ENCODE measurements at places on chromosomes 3 and 15.
A peak's percentile ranks its signal among the peaks of the same experiment; 100 is the strongest.

- DNase-seq, result no peak
Observed at GRCh38 chr15:57216288-57216687, 160.0 kb upstream of the CGNL1 start.

DNA sequence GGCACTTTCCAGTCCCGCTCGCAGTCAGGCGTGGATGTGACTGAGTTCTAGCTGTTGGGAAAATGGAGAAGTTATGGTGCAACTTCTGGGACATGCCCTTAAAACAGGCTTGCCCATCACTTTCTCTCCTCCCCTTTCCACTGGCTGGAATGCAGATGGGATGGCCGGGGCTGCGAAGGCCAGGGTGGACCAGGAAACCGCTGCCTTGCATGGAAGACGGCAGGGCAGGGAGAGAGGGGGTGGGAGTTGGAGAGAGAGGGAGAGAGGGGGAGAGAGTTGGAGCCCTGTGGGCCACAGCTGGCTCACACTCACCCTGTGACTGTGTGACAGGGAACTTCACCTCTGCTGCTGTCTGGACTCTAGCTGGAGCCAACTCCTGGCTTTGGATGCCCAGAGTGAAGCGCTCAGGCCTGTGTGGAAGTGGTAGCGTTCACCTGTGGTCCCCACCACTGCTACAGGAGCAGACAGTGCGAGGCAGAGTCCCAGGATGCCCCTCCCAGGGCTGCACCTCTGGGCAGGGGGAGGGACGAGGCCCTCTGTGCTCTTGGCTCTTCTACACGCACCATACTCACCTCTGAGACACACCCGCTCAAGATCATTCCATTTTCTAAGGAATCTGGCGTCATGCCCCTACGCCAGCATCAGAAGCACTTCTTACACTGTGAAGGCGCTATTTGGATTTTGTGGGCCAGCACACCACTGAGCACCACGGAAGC is 36.6 kb downstream of the KLHL25 start:
- peak; percentile 11 for DNase-seq

GRCh38 chr3:6516694-6517093 is 344.2 kb upstream of the GRM7 start:
- no peak for DNase-seq

DNA sequence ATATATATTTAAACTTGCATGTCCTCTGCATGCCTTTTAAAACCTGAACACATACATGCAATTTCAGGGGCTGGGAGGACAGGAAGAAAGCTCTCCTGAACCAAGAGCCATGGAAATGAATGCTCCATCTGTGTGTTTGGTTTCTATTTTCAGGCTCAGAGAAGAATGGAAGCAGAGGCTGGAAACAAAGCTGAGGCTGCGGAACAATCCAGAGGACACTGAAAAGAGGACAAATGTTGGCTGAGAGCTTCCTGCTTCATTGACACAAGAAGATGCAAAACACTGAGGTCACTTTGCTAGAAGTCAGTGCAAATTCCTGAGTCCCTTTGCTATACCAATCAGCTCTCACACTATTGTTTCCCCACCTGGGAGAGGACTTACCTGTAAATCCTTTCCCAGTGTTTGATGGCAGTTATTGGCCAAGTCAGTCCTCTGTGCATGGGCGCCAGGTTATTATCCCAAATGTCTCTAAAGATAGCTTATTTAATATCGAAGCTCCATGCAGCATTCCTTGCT is 12.7 kb downstream of the FAM240A start:
- DNase-seq, result no peak

GRCh38 chr15:29149738-29150075 is 119.9 kb downstream of the NSMCE3 start:
- no peak for DNase-seq

GRCh38 chr3:27717200-27717852 is 4.8 kb downstream of the EOMES start:
- no peak for DNase-seq

DNA sequence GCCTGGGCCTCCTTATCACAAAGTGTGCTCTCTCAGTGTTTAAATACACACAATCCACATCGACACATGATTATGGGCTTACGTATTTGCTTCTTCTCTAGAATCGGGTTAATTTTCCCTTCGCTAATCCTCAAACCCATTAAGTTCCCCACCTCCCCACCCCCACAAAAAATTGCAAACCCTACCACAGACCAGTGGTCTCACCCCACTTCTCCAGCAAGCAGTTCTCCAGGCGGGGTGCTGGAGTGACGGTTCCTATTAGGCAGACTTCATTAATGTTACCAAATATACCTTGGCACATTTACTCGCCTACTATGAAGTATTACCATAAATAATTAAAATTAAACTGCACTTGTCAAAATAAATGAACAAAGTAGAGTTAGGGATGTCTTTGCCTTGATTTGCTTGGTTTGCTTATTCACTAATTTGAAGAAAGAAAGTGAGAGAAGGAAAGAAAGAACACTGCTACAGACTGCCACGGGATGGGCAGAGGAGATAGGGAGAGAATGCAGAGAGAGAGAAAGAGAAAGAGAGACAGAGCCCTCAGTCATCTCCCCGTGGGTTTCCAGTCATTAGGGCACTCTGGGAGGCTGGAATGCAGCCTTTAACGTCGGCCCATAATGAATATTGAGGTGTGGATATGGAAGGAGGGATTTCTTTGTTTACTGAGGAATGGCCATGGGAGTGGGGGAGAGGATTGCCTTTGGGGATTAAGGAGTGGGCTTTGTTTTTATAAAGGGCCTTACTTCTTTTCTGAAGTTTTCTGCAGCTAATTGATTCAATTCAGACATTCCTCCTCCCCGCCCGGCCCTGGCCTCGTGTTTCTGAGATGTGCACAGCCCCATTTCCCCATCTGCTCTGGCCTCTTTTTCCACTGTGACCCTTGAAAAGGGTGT is 39.7 kb upstream of the POLG start:
- no peak for DNase-seq

GRCh38 chr3:52925405-52926313 is 28.3 kb upstream of the STIMATE start:
- DNase-seq, result no peak

DNA sequence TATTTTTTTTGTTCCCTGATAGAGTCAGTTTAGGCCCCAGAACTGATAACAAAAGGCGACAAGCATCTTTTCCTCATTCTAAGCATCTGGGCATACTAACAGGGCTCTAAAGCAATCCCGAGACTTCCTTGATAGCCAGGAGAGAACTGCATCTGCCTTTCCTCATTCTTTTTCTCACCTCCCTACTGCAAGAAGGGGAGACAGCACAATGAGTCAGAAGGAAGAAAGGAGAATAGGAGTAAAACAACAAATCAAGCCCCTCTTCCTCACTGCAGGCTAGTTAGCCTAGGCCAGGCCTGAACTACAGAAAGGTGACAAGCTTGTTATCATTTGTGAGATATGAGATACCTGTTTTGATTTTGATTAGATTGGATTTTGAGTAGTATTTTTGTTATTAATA is 97.9 kb downstream of the NAALADL2 start:
- DNase-seq, result no peak

GRCh38 chr15:54208786-54209185 is 230.5 kb downstream of the UNC13C start:
- no peak for DNase-seq

DNA sequence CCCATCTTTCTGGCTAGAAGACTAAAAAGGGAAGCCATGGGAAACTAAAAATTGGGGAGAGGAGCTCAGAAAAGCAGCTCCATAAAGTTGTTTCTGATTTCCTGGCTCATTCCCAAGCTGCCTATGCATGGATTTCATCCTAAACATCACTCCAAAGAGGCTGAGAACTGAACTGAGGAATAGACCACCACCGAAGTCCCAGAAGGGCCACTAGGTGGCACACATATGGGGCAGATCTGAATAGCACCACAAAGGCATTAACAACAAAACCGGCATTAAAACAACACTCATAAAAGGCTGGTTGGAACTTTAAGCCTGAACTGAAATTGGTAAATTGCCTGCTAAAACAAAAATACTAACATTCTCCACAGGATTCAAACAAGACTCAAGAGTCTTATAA is 106.3 kb downstream of the PLD1 start:
- no peak for DNase-seq

DNA sequence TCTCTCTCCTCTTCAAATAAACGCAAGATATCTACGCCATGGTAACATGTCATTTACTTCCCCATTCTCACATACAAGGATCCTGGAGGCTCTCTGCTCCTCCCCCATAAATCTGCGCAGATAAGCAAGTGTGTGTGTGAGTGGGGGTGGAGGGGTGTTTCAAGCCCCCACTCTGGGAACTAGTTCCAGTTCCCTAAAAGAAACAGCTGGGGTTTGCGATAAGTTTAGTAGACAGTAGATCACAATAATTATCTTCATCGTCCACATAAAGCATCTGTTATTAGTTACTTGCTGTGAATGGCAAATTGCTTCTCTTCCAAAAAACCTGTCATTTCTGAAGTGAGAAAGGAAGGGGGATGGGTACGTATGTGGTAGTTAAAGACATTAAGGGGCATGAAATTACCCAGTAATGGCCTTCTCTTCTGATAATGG is 79.8 kb downstream of the RBPMS2 start:
- no peak for DNase-seq

GRCh38 chr3:13088028-13089006 is 15.1 kb upstream of the IQSEC1 start:
- no peak for DNase-seq

GRCh38 chr15:40743921-40744814 is 10.9 kb downstream of the RMDN3 start:
- DNase-seq, result no peak

GRCh38 chr3:68560728-68561127 is 371.6 kb downstream of the TAFA4 start:
- no peak for DNase-seq

GRCh38 chr3:119500901-119501300 is 2.6 kb downstream of the TIMMDC1 start:
- DNase-seq, result no peak

DNA sequence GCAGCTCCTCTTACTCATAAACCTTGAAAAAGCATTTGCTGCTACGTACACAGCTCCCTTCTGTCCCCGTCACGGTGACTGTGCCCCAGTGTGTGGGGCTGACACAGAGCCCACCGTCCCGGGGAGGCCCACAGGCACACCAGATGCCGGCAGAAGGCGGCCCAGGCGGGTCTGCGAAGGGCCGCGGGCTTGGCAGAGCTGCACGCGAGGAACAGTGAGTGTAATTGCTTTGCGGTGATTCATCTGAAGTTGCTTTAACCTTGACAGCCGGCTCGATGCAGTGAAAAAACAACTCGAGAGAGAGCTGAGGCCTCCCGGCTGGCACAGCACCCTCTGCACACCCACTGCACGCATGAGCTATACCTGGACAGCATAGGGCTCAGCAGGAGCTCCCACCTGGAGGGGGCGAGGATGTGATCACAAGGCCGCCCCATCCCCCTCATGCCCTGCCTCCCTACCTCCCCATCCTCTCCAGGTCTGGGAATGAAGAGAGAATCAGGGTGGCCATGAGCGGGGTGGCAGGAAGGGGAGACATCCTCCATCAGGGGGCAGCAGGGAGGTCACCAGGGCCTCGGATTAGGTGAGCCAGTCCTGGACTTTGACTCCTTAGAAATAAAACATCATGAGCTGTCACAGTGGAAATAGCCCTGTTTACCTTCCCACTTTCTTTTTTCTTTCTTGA is 172.7 kb downstream of the MEGF11 start:
- no peak for DNase-seq

DNA sequence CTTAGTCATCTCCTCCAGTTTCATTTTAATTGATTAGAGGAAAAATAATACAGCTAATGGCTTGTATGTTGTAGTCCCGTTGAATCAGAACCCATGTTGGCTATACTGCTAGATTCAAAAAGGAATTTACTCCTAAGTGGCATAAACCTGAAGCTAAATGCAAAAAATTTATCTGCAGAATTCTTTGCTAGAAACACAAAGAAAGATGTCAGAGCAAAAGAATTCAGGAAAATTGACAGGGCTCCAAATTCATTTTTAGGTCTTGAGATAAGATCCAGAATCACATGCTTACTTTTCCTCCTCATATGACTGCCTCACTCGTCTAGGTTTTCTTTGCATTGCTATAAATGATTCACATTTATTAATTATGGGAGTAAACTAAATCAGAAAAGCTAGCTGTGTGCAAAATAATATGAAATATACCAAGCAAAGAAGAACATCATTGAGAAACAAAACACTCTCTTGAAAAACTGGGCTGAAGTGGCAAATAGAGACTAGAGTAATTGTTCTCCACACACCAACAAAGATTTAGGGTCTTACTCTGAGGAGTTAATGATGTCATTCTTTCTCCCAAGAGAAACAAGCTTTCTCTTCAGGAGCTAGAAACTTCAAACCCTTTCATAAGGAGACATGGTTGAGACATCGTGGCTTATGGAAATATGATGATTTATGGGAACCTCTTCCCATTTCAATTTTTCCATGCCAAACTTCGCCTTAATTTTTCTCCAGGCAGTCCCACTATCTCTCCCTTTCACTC is 94.8 kb upstream of the FEZF2 start:
- no peak for DNase-seq

DNA sequence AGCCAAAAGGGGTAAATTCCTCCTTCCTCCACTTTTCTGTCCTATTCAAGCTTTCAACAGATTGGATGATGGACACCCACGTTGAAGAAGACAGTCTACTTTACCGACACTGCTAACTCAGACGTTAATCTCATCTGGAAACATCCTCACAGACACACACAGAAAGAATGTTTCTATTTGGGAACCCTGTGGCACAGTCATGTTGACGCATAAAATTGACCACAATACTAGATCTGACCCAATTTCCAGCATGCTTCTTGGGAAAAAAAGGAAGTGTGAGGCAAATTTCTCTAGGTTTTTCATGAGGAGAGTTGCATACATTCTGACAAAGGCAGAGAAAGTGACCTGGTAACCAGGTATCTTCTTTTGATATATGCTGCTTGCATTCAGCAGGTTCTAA is 594.1 kb downstream of the FGF12 start:
- DNase-seq, result no peak

GRCh38 chr3:8595695-8596115 is 48.9 kb downstream of the SSUH2 start:
- DNase-seq, result peak; percentile 61

GRCh38 chr3:2635511-2635910 is 474.7 kb downstream of the IL5RA start:
- DNase-seq, result no peak

Measured in right hindlimb (tissue), 1 donor.